ENCODE measurements at places on chromosomes 2 and 18.

GRCh38 chr2:47916412-47916811, 10.1 kb upstream of the FBXO11 start:
- DNase-seq, result no peak

- no peak for DNase-seq
Measured at GRCh38 chr2:77522888-77523287, 712 bp upstream of the LRRTM4 start.

- no peak for DNase-seq
Measured at GRCh38 chr2:226017107-226017506, 617.6 kb downstream of the NYAP2 start.

DNA sequence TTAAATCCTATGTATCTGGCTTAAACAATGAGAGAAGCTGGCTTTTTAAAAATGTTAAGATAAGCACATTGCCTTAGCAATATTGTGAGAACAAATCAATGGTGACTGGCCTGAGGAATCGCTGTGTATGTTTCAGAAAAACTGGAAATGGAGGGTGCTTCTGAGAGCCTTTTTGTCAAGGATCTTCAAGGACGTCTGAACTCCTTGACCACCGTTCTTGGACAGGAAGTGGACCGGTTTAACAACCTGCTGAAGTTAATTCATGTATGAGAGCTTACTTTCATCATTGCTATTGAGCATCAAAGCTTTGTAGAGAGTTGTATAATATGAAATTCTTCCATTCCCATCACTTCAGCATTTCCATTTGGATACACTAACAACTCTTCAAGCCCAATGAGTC, 72.6 kb downstream of the TRABD2A start:
- DNase-seq, result no peak

GRCh38 chr18:55444536-55444935, 143.5 kb downstream of the TCF4 start:
- no peak for DNase-seq

DNA sequence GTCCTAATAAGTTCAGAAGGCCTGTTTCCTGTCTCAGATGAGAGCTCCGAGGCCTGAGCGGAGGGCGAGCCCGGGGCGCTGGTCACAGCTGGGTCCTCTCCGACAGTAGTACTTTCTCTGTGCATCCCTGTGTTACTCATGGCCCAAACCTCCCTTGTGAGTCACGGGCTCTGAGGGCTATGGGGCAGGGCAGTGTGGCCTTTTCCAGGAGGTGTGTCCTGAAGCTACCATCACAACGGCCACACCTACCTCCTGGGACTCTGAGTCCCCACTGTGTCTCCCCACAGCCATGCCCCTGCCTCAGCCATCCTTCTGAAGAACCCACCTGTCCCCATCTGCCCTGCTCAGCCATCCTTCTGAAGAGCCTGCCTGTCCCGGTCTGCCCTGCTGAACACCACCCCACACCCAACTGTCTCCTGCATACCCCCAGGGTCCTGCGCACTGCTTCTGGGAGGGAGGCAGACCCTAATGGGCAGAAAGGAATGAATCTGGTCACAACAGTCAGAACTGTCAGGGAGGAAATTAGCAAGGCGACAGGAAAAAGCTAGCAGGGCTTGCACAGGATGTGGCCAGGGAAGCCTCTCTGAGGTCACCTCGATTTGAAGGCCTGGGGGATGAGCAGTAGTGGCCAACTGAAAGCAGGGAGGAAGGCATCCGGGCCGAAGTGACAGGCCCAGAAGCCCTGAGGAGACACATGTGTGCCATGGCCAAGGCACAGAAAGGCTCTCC, 145.4 kb upstream of the RIOK3 start:
- DNase-seq, result no peak

DNA sequence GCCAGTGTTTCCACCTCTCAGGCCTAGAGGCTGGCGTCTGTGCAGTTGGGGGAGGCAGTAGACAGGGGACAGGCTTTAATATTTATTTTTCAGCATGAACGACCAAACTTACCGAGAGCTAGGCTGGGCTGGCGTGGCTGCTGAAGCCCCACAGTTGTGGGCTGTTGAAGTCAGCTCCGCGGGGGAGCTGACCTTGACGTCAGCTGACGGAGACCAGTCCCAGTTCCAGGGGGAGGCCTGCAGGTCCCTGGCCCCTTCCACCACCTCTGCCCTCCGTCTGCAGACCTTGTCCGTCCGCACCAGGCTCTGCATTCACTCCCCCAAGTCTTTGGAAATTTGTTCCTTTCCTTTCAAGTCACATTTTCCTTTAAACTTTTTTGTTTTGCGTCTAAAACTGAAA, 33.4 kb upstream of the TUBA3E start:
- DNase-seq, result no peak

- DNase-seq, result no peak
Measured at GRCh38 chr18:38872342-38872741, 1306.7 kb upstream of the CELF4 start.

DNA sequence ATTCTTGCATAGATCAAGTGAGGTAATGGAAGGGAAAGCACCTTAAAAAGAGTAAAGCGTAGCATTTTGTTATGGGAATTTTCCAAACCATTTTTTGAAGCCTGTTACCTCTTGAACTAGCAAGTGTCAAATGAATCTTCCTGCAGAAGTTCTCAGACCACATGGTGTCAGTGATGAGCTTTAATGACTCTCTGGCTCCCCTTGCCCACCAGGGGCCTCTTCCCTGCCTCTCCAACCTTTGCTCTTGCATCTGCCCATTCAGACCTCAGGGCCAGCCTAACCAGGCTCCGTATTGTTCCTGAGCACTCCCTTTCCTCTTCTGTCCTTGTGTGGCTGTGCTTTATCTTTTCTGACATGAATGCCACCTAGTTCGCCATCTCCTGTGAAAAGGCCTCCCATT, 155.9 kb downstream of the DIS3L2 start:
- no peak for DNase-seq

- no peak for DNase-seq
Measured at GRCh38 chr2:121694398-121695170, 42.1 kb downstream of the NIFK start.

- DNase-seq, result no peak
Measured at GRCh38 chr2:241289597-241289996, 25.9 kb downstream of the HDLBP start.

- DNase-seq, result no peak
Measured at GRCh38 chr2:156890529-156891148, 366.9 kb upstream of the GALNT5 start.

DNA sequence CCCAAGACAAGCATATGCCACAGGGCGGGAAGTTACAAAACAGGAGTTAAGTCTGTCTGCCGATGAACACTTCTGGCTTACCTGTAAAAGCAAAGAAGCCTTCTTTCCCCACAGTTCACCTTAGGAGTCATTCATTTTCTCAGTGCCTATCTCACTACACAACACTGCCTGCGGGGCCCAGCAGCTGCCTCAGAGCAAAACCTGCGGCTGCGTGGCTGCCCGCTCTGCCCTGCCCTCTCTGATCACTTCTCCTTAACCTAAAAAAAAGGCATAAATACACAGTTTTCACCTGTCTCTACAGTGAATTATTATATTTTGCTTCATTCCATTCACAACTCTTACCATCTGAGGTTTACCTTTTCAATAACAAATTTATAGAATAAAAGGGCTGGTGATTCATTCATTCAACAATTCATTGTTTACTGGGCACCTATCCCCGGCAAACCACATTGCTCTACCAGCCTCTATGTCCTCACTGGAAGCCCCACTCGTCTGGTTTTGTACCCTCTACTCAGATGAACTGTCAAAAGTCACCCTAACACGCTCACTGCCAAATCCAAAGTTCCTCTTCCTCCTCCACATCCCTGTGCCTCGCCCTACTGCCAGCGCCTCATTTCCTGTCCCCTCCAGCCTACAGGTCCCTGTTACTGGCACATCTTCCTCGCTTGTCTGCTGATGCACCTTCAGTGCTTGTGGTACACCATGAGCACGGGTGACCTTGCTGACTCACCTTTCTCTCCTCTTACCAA, 31.4 kb downstream of the AFG3L2 start:
- DNase-seq, result no peak

DNA sequence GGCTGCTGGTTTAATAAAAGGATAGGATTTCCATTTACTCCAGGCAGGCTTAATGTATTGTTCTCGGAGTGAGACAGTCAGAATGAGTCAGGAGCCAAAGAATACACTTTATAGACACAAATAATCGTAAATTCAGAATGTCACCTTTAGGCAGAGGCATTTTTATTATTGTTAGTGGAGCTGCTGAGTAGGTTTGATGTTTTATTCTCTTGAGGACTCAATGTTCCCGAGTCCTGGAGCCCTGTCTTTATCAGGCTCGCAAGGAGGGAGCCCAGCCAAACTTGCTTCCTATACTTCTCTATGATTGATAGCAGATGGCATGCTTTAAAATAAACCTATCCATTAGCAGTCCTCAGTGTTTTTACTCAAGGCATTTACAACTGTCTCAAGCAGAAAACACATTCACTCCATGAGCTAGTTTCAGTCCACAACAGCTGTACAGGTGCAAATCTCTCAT, 492.3 kb upstream of the ZEB2 start:
- no peak for DNase-seq

- no peak for DNase-seq
Measured at GRCh38 chr18:49520661-49521145, 33.7 kb upstream of the C18orf32 start.

GRCh38 chr18:35707674-35708073, 126.1 kb downstream of the GALNT1 start:
- DNase-seq, result no peak
